ENCODE measurements at places on chromosomes 11 and 22.

DNA sequence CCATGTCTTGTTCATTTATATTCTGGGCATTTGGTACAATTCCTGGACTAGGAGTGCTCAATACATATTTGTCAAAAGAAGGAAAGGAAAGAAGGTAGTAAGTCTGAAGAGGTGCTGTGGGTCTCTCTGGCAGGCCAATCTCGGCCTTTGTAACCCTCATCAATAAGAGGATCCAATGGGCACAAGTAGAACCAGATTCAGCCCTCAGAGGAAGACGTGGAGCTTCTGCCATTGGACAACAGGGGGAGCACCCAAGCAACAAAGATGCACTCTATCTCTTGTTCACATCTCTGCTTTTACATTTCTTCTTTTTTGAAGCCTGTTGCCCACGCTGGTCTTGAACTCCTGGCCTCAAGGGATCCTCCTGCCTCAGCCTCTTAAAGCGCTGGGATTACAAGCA, 2.2 kb upstream of the VPS11 start:
- DNase-seq: peak; percentile 82

DNA sequence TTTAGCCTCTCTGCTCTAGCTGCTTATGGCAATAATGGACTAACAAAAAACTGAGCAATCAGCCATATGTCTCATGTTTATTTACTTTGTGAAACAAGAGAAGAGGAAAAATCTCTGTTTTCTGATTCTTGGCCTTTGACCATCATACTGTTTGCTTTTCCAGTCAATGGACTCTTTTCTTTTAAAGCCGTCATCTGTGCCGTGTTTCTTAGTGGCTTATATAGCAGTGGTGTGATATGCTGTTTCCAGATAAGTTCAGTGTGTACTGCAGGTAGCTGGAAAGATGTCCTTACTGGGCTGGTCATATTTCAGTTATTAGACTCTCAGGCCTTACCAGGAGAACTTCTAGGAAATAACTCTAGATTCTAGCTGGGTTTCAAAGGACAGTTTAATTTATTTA, 33.6 kb upstream of the TECTA start:
- DNase-seq: no peak

GRCh38 chr11:69012092-69013008, 696 bp downstream of the MRGPRF start:
- no peak for DNase-seq

DNA sequence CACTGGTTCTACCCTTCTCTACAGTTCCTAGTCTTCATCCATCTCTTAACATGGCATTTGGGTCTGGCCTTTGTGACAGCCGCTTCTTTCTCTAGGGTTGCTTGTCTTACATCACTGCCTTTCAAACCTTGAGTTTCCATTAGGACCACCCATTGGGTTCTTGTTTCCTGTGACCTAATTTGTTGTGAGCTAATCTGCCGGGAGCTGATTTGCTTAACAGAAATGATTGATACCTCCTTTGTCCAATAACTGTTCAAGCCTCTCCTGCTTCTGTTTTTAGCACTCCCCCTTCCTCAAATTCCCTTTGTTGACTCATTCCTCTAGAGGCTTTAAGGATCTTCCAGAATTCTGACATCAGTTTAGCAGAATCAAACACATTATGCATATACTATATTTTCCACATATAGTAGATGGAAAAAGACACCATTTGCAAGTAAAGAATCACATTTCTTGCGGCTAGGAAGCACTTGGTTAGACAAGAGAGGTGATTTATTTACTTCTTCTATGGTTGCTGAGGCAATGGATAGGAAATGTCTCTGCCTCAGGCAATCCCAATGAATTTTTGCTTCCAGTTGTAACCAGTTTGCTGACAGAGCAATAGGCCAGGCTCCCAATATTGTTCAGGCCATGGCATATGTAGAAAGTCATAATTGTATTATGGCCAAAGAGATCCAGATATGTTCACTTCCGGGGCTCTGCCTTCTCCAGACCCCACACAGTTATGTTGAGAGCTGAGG, 130.7 kb downstream of the SNX19 start:
- DNase-seq: no peak

DNA sequence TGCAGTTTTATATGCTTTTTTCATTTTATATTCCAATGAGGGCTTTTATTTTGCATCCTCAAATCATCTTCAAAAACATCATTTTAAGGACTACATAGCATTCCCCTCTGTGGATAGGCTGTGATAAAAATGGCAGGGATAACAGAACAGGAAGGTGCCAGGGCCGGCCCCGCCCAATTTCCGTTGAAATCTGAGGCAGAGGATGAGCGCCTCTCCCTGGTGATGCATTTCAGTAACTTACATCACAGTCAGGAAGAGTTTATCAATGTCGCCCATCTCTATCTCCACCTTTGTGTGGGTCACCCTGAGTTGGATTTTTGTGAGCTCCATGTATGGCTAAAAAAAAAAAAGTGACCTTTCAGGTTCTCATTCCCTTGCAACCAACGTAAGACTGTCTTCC, 201.6 kb downstream of the DSCAML1 start:
- DNase-seq: no peak

DNA sequence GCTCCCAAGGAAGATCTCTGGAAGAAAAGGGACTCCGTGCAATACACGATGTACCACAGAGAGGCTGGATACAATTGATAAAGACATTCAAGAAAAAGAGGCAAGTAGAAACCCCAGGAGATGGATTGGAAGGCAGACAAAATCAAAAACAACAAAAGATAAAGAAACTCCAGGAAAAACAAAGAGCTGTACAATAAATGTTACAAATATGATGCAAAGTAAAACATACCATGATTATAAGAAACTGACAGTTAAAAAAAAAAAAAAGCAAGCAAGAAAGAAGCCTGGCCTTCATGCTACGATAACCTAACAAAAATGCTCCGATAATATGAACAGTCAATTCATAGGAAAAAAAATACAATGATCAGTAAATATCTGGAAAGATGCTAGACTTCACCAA, 10.5 kb upstream of the SIGIRR start:
- DNase-seq: no peak

- DNase-seq: no peak
Observed at GRCh38 chr11:118442908-118443589, 6.8 kb downstream of the KMT2A start.

GRCh38 chr11:8567602-8568198, 26.3 kb downstream of the STK33 start:
- DNase-seq: no peak

DNA sequence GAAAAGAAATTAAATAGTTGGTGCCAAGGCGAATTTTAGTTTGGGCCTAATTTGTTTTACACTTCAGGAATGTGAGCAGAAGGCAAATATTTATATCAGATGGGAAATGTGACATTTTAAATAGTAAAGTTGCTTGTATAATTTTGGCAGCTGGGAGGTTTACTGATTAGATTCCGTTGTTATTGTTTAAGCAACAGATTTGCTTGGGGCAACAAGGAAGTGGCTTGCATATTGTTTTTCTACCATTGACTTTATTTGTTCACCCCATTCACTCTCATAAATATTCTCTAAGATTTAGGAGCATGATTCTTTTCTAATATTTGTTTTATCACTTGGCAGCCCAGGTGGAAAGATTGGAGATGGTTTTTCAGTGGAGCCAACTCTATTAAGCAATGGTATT, 40.5 kb upstream of the RAG2 start:
- no peak for DNase-seq

DNA sequence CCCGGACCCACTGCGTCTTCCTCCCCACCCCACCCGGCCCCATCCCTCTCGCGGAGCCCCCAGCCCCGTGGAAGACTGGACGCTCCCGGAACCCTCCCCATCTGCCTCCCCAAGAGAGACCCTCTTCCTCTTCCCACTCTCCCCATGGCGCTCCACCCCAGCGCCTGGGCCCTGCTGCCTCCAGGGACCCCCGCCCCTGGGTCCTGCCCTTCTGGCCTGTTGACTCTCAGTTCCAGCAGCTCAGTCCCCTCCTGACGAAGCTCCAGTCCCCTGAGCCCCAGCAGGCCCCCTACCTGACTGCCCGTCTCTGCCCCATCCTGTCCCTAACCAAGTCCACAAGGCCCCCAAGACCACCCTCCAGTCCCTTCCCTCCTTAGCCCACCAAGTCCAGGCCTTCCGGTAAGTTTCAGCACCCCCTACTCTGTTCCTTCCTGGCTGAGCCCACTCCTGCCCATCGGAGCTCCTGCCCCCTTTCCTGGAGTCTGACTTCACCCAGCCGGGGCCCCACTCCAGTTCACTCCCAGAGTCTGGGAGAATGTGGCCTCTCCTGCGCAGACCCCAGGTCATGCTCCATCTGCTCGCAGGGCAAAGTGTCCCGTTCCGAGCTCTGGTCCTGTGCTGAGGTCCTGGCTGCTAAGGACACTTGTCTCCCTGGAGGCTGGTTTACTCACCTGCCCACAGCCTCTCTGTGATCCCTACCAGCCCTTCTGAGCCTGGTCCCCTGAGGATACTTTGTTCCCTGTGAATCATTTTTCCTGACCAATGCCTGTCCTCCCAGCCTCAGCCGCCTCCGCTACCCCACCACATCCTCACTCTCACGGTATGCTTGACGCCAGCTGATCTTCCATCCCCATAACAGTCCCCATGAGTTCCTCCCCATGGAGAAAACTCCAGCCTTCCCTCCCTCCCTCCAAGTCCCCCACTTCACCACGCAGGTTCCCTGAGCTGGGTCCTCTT, 722 bp downstream of the IFITM10 start:
- DNase-seq: no peak

- no peak for DNase-seq
Observed at GRCh38 chr22:30457981-30458380, 13.8 kb downstream of the SEC14L3 start.

Data from erythroblast (primary cell).